Cortex of kidney (tissue), 1 donor: ENCODE measurements at places on chromosomes 7 and 10.

DNA sequence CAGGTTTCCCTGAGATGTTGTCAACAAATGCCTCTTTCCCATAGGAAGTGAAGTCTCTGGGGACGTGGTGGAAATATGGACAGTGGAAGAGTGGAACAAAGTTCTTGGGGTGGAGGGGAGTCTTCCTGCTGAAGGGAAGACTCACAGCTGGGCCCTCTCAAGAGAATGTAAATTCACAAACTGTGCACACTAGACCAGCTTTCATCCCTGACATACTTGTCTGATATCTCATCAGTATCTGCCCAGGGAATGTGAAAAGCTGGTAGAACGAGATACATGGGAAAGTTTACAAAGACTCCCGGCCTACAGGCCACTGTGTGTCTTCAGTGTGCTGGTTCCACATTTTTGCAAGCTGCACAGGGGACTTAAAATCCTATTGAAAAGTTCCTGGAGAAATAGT is 16.7 kb upstream of the CCDC3 start:
- DNase-seq: no peak

DNA sequence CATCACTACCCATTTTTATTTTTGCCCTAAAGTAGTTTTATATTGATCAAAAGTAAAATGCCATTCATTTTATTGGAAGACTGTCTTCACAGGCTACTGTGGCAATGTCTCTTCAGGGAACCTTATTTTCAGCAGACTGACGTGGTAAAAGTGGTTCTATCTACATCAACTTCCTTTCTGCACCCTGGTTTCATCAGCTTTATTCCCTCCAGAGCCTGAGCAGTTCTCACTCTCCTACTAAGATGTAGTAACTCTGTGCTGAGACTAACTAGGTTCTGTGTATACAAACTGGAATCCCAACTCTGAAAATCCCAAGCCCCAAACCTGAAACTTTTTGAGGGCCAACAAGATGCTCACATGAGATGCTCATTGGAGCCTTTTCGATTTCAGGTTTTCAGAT is 155.3 kb downstream of the SFMBT2 start:
- no peak for DNase-seq

DNA sequence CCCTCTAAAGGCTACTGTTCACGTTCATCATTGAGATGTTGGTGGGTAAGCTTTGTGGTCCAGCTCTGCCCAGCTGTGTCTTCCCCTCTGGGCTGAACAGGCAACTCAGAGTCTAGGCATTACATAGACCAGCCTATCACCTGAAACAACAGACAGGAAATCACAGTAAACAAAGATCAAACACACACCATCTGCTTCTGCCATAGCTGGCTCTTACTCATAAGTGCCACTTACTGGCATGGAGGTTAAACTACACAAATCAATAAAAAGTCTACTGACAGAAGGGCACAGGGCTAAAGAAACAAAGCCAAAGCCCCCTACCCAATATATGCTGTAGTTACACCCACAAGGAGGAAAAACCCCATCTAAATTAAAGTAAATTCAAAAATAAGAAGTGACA is 35.0 kb downstream of the SEPTIN14 start:
- DNase-seq: no peak

GRCh38 chr7:66640802-66641525 is 12.3 kb downstream of the KCTD7 start:
- no peak for DNase-seq

DNA sequence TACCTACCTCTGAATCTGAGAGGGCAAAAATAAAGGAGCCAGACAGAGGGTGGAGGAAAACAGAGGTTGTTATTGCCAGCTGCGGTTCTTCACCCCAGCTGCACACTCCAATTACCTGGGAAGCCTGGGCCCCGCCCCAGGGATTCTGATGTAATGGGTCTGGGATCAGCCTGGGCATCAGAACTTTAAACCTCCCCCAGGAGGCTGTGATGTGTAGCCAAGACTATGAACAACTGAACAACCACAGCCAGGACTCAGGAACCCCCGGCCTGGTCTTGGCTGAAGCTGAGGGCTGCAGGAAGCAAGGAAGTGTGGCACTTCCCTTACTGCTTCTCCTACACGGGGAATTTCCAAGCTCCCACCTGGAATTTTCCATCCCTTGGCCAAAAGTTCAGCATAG is 89.3 kb downstream of the HIP1 start:
- no peak for DNase-seq

DNA sequence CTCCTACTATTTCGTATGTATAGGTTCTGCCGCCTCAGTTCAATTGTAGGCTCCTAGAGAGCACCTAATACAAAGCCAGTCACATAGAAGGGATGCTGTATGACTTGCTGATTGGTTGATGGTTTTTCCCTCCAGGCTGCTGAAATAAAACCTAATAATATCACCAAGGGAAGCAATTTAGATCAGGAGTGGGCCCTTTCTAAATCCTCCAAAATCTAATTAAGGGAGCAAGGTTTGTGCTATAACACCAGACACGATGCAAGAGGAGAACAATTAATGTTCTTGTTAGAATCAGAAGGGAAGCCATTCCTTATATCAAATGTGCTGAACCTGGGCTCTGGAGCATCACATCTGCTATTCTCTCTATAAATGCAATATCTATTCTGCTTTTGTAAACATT is 42.0 kb upstream of the SLC13A1 start:
- DNase-seq: no peak

GRCh38 chr7:114662002-114662677 is 247.5 kb downstream of the FOXP2 start:
- no peak for DNase-seq

DNA sequence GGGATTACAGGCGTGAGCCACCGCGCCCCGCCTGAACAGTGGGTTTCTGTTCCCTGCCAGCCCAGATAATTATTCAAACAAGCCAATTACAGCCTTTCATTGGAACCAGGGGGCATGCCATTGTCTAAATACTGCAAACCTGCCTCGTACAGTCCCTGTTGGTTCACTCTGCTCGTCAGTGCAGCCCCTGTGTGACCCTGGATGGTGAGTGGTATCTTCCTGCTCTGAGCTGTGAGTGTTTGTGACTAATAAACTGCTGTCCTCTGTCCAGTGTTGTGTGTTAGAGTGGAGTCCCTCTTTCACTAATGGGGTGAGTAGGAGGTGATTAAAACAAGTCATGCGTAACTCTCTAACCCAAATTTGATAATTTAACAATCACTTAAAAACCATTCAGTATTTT is 176.5 kb upstream of the FAM3C start:
- DNase-seq: no peak
